ENCODE measurements at places on chromosomes 16 and 17.
A peak's percentile ranks its signal among the peaks of the same experiment; 100 is the strongest.

DNA sequence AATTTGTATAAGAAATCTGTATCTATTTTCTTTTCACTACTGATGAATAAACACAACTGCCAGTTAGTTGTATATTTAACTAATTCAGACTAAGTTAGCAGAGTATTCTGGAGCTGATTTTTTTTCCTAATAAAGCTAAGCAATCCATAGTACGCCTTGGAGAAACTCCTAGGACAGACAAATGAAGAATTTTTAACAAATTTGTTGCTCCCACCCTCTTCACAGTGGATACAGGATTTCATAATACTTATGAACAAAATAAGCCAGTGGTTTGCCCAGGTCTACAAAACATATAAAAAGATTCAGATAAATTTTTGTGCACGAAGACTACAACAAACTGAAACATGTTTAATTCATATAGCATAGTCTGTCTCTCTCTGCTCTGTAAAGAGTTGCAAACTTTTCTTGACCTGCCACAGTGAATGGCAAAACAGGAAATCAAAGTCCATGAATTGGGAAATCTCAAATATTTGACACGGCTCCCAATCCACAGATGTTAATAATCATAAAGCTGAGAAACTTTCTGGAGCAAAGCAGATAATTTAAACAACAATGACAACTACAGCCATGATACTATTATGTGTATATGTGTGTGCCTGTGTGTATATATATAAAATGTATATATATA, 594 bp upstream of the ABCA6 start:
- no peak for DNase-seq
- H3K4me3 ChIP-seq: peak overlapping the region; percentile 58
- H3K27ac ChIP-seq: peak overlapping the region; percentile 52
- H3K27me3 ChIP-seq: no peaks in the 10 kb centered on the region
- H3K4me1 ChIP-seq: peaks cover 5% of the 10 kb centered on the region

- peaks cover 77% of the 10 kb centered on the region for H3K36me3 ChIP-seq
- H3K4me1 ChIP-seq: peaks cover 13% of the 10 kb centered on the region
- H3K4me3 ChIP-seq: no peak overlapping the region
- no peak overlapping the region for H3K27ac ChIP-seq
- DNase-seq: no peak
- no peaks in the 10 kb centered on the region for H3K27me3 ChIP-seq
These were observed 57.9 kb upstream of the ZNF750 start for GRCh38 chr17:82897514-82898249.

GRCh38 chr17:63173450-63173849, 207.4 kb downstream of the TANC2 start:
- no peak overlapping the region for H3K4me3 ChIP-seq
- H3K27ac ChIP-seq: no peak overlapping the region
- H3K36me3 ChIP-seq: no peaks in the 10 kb centered on the region
- H3K4me1 ChIP-seq: no peaks in the 10 kb centered on the region
- H3K27me3 ChIP-seq: no peaks in the 10 kb centered on the region

DNA sequence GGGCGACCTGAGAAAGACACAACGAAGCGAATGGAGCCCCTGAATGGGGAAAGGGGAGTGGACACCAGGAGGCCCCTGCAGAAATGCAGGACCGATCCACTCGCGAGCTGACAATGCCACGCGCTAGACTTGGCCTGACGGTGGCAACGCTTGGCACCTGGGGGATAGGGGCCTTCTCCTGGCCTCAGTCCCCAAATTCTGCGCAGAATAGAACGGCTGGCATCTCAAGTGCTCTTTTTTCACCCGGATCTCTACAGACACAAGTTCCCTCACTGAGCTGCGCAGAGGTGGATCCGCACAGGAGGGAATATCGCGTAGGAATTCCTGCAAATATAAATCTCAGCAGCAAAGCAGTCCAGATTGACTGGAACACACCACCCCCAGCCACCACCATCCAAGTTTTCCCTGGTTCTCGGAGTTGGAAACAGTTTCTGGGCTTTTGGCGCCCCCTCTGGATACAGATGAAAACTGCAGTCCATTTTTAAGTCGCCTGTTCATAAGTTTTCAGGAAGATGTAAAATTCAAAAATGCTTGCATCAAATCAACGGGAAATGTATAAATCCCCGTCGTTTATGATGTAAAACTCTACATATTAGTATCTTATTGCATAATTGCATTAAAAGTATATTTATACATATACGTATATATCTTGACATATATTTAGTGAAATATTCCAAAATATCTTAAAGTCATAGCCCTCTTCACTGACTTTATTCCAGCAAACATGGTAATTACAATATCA, 2.3 kb upstream of the SOX9 start:
- H3K36me3 ChIP-seq: no peaks in the 10 kb centered on the region
- H3K27me3 ChIP-seq: peaks cover 11% of the 10 kb centered on the region
- peaks cover 17% of the 10 kb centered on the region for H3K4me1 ChIP-seq
- H3K4me3 ChIP-seq: peak overlapping the region; percentile 44
- H3K27ac ChIP-seq: no peak overlapping the region

DNA sequence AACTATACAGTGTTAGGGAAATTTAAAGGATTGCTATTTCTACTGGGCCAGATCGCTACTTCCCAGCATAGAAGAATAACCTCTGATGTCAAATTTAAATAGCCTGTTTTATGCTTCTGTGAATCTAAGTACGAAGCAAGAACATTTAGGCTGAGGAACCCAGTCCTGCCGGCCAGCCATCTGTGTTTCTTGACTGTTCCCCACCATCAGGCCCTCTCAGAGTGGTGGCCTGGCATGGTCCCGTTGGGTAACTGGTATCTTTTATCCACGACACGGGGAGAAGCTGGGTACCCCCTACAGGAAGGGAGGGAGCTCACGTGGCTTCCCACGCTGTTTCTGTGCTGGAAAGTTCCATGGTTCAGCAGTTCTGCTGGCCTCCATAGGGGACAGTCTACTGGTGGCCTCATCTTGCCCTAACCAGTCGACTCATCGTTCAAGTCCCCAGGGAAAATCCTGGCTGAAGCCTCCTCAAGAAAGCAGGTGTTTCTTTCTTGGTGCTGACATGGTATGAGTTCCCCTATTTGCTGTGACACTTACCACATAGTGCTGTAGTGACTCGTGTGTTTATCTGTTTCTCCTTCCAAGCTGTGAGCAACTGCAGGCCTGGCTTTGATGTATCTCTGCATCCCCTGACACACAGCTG, 201.7 kb upstream of the NLRP1 start:
- no peaks in the 10 kb centered on the region for H3K27me3 ChIP-seq
- no peaks in the 10 kb centered on the region for H3K4me1 ChIP-seq
- H3K4me3 ChIP-seq: no peak overlapping the region

DNA sequence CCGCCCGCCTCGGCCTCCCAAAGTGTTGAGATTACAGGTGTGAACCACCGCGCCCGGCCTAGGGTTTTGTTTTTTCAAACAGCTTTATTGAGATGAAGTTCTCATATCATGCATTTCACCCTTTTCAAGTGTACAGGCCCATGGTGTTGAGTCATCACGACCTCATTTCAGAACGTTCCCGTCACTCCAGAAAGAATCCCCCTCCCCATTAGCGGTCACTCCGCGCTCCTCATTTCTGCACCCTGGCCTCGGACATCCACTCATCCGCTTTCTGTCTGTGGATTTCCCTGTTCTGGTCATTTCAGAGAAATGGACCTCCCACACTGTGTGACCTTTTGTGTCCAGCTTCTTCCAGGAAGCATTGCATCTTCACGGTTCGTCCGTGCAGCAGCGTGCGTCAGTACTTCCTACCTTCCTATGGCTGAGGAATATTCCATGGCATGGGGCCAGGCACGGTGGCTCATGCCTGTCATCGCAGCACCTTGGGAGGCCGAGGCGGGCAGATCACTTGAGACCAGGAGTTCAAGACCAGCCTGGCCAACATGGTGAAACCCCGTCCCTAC, 135.2 kb upstream of the GSE1 start:
- H3K4me3 ChIP-seq: no peak overlapping the region
- peaks cover 3% of the 10 kb centered on the region for H3K4me1 ChIP-seq
- no peak for DNase-seq
- H3K27ac ChIP-seq: no peak overlapping the region
- H3K27me3 ChIP-seq: no peaks in the 10 kb centered on the region

DNA sequence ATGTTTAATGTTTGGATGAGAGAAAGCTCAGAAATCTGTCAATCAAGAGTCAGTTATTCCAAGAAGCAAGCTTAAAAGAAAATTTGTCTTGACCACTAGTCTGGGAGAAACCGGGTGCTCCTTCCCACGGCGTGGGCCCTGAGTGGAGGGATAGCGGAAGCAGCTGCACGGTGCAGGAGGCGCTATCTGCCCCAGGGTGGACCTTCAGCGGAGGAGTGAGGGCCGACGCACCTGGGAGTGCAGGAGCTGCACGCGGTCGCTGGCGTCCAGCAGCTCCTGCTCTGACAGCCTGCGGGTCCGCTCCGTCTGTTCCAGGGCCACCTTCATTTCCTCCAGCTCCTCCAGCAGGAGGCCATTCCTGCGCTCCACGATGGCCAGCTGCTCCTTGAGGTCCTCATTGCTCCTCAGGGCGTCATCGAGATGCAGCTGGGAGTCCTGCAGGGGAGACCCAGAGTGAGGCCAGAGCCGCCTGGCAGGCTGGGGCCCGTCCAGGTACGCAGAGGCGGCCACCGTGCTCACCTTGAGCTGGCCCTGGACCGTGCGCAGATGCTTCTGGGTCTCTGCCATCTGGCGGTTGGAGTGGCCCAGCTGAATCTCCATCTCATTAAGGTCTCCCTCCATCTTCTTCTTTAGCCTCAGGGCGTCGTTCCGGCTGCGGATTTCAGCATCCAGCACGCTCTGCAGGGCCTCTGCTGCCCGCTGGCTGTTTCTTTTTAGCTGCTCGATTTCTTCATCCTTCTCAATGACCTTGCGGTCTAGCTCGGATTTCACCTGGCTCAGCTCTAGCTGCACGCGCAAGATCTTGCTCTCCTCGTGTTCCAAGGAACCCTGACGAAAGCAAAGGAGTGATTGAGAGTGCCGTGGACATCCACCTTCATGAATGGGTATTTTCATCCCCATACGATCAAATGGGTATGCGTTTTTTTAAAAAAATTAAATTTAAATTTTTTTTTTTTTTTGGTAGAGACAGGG, 63.5 kb downstream of the MYH13 start:
- H3K36me3 ChIP-seq: no peaks in the 10 kb centered on the region
- DNase-seq: no peak
- no peaks in the 10 kb centered on the region for H3K4me1 ChIP-seq
- H3K27me3 ChIP-seq: no peaks in the 10 kb centered on the region
- no peak overlapping the region for H3K27ac ChIP-seq
- no peak overlapping the region for H3K4me3 ChIP-seq

- DNase-seq: no peak
- H3K27ac ChIP-seq: no peak overlapping the region
- H3K4me1 ChIP-seq: no peaks in the 10 kb centered on the region
- H3K4me3 ChIP-seq: no peak overlapping the region
These were observed 10.9 kb upstream of the KRT222 start for GRCh38 chr17:40675905-40676304.

DNA sequence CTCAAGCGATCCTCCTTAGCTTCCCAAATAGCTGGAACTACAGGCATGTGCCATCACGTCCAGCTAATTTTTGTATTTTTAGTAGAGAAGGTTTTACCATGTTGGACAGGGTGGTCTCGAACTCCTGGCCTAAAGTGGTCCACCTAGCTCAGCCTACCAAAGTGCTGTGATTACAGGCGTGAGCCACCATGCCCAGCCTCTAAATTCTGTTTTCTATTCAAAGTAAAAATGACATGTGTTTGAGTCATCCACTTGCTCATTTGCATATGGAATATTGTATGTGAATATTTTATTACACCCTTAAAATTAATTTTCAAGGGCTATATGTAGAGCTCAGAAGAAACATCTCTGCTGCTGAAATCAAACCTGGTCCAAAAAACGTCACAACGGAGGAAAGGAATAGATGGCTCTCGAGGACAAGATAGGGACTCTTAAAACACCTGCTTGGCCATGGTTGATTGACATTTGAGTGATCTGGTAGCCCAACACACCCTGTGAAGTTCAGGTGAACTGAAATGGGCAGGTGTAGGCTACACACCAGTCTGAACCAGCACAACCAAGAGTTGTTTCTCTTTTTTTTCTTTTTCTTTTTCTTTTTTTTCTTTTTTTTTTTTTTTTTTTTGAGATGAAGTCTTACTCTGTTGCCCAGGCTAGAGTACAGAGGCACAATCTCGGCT, 51.1 kb downstream of the SF3B3 start:
- peaks cover 51% of the 10 kb centered on the region for H3K4me1 ChIP-seq
- no peak overlapping the region for H3K4me3 ChIP-seq
- H3K36me3 ChIP-seq: peaks cover 57% of the 10 kb centered on the region
- DNase-seq: no peak
- H3K27me3 ChIP-seq: no peaks in the 10 kb centered on the region
